ENCODE measurements at places on chromosomes 4 and X. TPM values are rescaled to one million over a fixed set of nuclear protein-coding genes. Genes with fewer than 3 reads are reported as not detected.

LRIT3 gene
- total RNA-seq = 0.32 TPM

MAGEA9 gene
- total RNA-seq = not detected

DNA sequence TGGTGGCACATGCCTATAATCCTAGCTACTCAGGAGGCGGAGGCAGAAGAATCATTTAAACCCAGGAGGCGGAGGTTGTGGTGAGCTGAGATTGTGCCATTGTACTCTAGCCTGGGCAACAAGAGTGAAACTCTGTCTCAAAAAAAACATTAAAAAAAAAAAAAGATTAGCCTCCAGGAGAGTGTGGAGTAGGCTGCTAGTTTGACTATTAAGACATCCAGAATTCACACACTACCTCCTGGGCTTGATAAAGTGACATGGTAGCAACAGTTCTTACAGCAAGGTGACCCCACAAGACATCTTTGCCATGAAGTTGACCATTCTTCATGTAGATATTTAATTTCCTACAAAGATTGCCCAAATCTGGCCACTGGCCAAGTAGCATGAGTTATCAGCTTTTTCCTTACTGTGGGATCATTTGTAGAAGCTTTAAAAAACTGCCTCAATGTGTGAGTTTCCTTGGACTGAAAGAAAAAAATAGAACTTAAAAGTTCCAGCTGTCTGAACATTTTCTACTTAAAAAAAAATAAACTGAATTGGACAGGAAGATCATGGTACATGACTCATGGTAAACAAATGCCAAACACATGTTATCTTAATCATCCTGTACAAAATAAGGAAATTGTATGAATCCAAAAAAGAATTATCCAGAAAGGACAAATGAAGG lies 35.3 kb upstream of the SPRY1 start:
- no peak for ATAC-seq

DNA sequence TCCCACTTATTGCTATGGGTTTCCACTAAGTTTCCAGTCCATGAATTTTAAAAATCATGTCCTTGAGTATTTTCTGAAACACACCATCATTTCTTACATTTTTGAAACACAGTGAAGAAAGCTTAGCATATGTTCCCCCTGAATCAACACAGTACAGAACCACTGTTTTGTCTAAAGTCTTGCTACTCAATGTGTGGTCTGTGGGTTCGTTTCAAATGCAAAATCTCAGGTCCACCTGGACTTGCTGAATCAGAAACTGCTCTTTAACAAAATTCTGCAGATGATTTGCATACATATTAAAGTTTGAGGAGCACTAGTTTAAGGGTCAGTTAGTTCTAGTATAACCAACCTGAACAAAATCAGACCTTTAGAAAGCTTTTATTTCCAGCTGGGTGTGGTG lies 60.4 kb downstream of the SUPT20HL2 start:
- ATAC-seq = no peak

GRCh38 chrX:120367402-120368109 lies 5.7 kb downstream of the ATP1B4 start:
- ATAC-seq = no peak

DNA sequence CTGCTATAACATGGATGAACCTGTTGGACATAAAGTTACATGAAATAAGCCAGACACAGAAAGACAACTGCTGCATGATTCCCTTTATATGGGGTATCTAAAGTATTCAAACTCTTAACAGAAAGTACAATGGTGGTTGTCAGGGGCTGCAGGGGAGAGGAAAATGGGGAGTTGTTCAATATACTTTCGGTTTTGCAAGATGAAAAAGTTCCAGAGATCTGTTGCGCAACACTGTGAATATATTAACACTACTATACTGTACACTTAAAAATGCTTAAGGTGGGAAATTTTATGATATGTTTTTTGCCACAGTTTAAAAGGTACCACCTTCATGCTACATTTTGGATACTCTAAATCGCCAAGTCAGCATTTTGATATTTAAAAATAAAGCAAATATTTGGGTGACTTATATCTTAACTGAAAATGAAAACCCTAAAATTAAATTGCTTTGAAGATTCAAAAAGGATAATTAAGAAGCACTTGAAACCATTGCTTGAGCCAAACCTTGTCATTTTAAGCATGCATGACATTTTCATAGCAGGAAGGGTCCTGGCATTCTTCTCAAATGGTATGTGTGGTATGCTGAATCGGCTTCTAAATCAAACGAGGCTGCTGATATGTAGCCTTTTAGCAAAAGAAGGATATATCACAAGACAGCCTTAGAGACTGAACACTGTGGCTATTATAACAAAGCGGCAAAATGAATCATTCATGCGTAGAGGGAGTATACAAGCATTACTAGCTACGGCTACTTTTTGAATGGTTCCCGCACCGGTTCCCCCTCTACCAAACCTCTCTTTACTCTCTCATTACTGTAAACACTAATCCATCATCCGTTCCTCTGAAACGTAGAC lies 607.1 kb upstream of the DIPK2B start:
- ATAC-seq = peak; percentile 89

DNA sequence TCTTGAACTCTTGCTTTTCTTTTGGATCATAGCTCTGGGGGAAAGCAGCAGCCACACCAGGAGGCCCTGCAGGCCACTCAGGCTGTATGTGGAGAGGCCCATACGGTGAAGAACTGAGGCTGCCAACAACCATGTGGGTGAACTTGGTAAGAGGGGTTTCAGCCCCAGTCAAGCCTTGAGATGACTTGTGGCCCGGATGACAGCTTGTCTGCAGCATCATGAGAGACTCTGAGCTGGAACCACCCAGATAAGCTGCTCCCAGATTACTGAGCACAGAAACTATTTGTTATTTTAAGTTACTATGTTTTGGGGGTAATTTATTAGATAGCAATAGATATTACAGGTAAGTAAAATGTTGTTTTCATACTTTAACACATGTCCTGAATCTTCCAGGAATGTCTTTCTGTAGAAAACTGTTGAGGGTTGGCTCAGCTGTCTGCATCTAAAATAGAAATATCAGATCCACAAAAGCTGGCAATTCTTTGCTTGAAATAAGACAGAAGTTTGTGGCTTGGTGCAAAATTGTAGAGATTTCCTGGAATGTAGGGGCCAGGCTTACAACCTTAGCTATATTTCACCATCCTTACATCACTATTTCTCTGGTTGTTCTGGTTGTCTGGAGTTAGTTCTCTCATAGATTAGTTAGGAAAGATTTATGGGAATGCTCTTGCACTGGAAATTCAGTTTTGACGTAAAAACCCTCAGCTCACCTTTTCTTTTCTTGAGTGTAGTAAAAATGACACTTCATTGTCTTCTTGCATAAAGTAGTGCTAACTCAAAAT lies 272.1 kb downstream of the RAPGEF2 start:
- peak; percentile 31 for ATAC-seq

GRCh38 chr4:39046249-39046648 lies 14.0 kb upstream of the TMEM156 start:
- ATAC-seq = no peak

DNA sequence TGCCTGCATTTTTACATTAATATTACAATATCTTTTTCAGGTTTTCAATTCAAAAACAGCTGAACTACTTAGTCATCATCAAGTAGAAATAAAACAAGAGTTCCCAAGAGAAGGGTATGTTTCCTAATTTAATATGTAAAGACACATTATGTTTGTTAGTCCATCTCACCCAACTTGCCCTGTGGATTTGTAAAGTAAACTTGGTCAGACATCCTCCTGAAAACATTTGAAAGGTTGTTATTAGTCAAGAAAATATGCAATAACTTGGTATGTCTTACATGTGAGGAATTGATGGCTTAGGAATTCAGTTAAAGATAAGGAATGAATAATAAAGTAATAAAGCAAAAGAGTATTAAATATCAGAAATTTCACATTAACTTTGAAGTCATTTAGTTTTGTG lies 12.2 kb downstream of the GK start:
- no peak for ATAC-seq

Data from motor neuron (in vitro differentiated cells).